ENCODE measurements at places on chromosomes 2 and 18. TPM values are rescaled to one million over a fixed set of nuclear protein-coding genes. Genes with fewer than 3 reads are reported as not detected.

The PLGLB1 gene
- 14.0 TPM for total RNA-seq

The MYCN gene
- not detected for total RNA-seq

The PRSS56 gene
- total RNA-seq, result not detected

The TLX2 gene
- 0.69 TPM for total RNA-seq

DNA sequence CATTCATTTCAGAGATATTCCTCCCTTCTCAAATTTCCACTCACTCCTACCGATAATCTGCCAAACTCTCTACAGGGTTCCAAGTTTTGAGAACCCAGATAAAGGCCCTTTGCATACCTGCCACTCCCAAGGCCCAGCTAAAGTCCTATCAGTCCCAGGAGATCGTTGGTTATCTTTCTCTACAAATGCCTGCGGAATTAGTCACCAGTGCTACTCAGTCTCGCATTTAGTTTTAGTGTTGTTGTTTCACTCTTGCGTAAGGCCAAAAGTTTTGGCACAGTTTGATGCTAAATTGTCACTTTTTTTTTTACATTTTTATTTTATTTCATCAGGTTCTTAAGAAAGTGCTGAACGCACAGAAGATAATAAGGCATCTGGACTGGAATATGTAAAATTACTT lies 29.2 kb upstream of the SETBP1 start:
- DNase-seq, result no peak
- H3K36me3 ChIP-seq, result no peaks in the 10 kb centered on the region
- H3K4me3 ChIP-seq, result no peak overlapping the region
- H3K27me3 ChIP-seq, result peaks cover 10% of the 10 kb centered on the region
- H3K27ac ChIP-seq, result no peak overlapping the region

- no peaks in the 10 kb centered on the region for H3K36me3 ChIP-seq
- H3K4me1 ChIP-seq, result peaks cover 7% of the 10 kb centered on the region
- DNase-seq, result peak; percentile 71
Measured at GRCh38 chr2:64454386-64455332, 697 bp downstream of the LGALSL start.

DNA sequence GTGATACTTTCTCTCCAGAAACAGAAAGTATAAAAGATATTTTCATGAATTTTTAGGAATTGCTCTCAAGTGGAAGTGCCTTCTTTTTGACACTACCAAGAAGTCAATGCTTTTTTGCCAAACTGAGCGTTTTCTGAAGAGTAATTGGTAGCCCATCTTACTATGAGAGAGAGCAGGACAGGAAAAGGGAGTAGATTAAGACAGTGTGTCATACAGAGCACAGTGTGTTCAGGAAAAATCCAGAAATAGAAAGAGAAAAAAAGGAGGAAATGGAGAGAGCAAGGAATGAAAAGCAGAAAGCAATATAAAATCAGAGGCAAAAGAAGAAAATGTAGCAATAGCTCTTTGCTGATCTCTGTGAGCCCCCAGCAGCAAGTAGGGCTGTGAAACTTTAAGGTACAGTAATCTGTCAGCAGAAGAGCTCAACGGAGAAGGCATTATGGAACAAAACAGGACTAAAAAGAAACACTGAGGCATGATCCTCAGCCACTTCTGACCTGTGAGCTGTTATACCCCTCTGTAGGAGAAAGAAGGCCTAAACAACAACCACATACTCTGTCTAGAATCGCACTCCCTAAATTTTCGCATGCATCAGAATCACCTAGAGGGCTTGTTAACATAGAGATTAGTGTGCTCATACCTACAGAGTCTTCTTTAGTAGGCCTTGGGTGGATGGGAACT lies 15.0 kb upstream of the PGAP1 start:
- peaks cover 5% of the 10 kb centered on the region for H3K4me1 ChIP-seq
- peaks cover 2% of the 10 kb centered on the region for H3K36me3 ChIP-seq

- H3K27me3 ChIP-seq, result no peaks in the 10 kb centered on the region
- no peak overlapping the region for H3K27ac ChIP-seq
- H3K36me3 ChIP-seq, result no peaks in the 10 kb centered on the region
- no peak overlapping the region for H3K4me3 ChIP-seq
Measured at GRCh38 chr2:154261473-154262027, 389.8 kb downstream of the GALNT13 start.

DNA sequence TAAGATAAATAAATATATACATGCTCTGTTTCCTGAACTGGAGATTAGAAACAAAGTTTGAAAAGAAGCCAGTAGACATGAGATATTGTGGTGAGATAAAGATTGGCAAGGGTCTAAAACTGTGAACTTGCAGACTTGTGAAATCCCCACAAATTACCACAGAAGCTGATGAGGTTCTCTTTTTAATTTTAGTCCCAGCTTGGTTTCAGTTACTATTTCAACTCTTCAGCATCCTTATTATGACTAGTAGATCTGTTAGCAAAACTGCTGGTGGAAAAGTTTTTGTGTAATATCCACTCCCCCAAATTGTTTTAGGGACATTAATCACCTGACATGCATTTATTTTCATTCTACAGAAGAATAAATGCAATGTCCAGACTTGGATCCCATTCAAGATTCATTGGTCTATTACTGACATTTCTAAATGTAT lies 20.8 kb downstream of the RASGRP3 start:
- peaks cover 35% of the 10 kb centered on the region for H3K4me1 ChIP-seq
- H3K36me3 ChIP-seq, result peaks cover 19% of the 10 kb centered on the region

- no peaks in the 10 kb centered on the region for H3K27me3 ChIP-seq
- H3K36me3 ChIP-seq, result no peaks in the 10 kb centered on the region
- H3K27ac ChIP-seq, result no peak overlapping the region
- no peak overlapping the region for H3K4me3 ChIP-seq
Measured at GRCh38 chr2:85662899-85663593, 5.0 kb downstream of the SFTPB start.

DNA sequence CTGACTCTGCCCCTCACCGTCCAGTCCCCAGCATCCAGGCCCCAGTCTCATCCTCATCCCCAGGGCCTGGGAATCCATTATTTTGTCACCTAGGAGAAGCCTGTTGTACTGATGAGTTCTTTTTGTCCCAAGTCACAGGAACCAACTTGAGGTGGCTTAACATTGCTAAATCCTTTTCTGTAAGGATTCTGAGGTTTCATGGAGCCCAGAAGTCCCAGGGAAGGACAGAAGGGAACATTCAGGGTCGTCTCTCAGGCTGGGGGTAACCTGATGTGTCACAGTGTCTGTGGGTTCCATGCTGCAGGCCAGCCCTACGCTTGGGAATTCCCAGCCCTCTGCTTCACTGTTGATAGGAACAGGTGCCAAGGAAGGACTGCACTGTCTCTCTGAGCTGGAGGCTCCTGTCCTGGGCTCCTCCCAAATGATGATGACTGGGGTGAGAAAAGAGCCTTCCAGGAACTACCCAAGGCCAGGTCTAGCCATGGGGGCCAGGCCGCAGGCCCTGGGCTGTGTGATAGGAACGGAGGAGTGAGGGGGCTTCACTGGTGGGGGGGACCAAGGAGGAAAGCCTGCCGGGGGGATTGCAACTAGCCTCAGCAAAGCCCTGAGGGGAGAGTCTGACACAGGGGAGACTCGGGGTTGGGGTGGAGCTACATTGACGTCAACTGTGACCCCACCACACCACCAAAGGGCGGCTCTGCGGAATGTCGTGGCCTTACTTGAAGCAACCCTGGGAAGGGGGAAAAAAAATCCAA lies 145.7 kb downstream of the SMAD7 start:
- peaks cover 5% of the 10 kb centered on the region for H3K36me3 ChIP-seq
- peaks cover 41% of the 10 kb centered on the region for H3K4me1 ChIP-seq
- peak overlapping the region; percentile 32 for H3K27ac ChIP-seq

DNA sequence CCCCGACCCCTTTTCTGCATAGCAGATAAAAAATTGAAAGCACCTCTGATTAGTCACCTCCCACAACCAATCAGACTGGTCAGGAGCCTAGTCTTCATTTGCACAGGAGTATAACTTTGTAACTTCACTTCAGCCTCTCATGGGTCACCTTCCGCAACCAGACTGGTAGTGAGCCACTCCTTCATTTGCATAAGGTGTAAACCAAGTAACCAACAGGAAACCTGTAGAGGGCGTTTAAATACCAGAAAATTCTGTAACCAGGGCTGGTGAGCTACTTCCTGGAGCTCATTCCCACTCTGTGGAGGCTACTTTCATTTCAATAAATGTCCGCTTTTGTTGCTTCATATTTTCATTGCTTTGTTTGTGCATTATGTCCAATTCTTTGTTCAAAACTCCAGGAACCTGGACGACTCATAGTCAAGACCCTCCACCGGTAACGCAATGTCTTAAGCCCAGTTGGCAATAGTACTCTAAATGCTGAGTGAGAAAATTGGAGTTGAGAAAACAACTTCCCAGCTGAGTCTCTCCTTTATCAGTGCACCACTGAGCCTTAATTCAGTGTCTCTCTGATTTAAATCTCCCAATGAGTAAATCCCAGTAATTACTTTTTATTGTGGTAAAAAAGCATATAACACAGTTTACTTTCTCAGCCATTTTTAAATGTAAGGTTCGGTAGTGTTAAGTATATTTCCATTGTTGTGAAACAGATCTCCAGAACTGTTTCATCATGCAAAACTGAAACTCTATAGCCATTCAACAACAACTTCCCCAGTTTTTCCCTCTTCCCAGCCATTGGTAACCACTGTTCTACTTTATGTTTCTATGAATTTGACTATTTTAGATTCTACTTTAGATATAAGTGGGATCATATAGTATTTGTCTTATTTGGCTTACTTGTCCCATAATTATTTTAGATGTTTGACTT lies 392.7 kb upstream of the SLC8A1 start:
- H3K4me3 ChIP-seq, result no peak overlapping the region
- H3K27ac ChIP-seq, result no peak overlapping the region
- no peaks in the 10 kb centered on the region for H3K27me3 ChIP-seq
- no peak for DNase-seq

GRCh38 chr2:37080689-37081088 lies 3.5 kb downstream of the HEATR5B start:
- peak overlapping the region; percentile 44 for H3K27ac ChIP-seq
- peaks cover 28% of the 10 kb centered on the region for H3K4me1 ChIP-seq
- no peak for DNase-seq
- H3K36me3 ChIP-seq, result peaks cover 30% of the 10 kb centered on the region

DNA sequence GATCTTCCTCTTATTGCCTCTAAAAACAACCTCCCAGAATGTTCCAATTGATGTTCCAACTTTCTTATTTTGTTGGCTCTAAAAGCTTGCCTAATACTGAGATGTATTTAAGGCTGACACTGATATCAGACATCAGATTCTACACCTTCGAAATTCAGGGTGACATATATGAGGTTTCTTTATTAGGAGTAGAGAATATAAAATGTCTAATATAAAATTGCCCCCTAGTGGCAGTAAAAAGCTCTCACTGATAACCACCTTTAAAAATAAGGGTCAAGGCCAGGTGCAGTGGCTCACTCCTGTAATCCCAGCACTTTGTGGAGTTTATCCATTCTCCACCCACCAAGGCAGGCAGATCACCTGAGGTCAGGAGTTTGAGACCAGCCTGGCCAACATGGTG lies 789.7 kb upstream of the SLC39A10 start:
- no peaks in the 10 kb centered on the region for H3K36me3 ChIP-seq
- H3K27me3 ChIP-seq, result peaks cover 4% of the 10 kb centered on the region
- no peak overlapping the region for H3K27ac ChIP-seq
- no peak overlapping the region for H3K4me3 ChIP-seq
- DNase-seq, result no peak

- H3K27ac ChIP-seq, result no peak overlapping the region
- no peaks in the 10 kb centered on the region for H3K4me1 ChIP-seq
- H3K4me3 ChIP-seq, result no peak overlapping the region
- DNase-seq, result no peak
Measured at GRCh38 chr2:55403256-55403998, 16.2 kb downstream of the CCDC88A start.

DNA sequence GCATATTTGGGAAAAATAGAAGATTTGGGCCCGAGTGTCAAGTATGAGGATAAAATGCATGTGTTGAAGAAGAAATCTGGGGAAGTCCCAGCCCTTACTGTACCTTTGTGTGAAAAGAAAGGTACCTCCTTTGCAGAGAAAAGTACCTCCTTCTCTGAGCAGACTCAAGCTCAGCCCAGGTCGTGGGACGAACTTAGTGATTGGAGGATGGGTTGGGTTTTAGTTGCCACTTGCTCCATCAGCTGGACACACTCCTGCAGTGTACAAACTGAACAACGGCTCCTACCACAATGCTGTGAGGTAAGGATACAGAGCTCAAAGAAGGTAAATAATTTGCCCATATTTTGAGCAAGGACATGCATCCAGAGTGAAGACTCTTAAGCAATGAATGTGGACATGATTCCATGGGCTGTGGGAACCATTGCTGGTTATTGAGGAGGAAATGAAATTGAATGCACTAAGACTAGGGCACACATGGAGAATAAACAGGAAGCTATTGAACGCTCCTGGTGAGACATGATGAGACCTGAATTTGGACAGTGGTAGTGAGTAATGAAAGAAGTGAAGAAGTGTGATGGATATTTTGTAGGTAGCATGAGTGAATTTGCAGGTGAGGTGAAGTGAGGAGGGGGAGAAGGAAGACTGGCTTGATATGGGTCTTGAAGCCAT lies 49.8 kb upstream of the IL1RL1 start:
- H3K27ac ChIP-seq, result peak overlapping the region; percentile 10
- H3K36me3 ChIP-seq, result peaks cover 37% of the 10 kb centered on the region
- no peak overlapping the region for H3K4me3 ChIP-seq
- no peaks in the 10 kb centered on the region for H3K27me3 ChIP-seq

- H3K27me3 ChIP-seq, result peaks cover 70% of the 10 kb centered on the region
- peaks cover 1% of the 10 kb centered on the region for H3K4me1 ChIP-seq
- DNase-seq, result no peak
- no peak overlapping the region for H3K4me3 ChIP-seq
- H3K36me3 ChIP-seq, result no peaks in the 10 kb centered on the region
Measured at GRCh38 chr2:85745619-85746018, 8.2 kb upstream of the ATOH8 start.

DNA sequence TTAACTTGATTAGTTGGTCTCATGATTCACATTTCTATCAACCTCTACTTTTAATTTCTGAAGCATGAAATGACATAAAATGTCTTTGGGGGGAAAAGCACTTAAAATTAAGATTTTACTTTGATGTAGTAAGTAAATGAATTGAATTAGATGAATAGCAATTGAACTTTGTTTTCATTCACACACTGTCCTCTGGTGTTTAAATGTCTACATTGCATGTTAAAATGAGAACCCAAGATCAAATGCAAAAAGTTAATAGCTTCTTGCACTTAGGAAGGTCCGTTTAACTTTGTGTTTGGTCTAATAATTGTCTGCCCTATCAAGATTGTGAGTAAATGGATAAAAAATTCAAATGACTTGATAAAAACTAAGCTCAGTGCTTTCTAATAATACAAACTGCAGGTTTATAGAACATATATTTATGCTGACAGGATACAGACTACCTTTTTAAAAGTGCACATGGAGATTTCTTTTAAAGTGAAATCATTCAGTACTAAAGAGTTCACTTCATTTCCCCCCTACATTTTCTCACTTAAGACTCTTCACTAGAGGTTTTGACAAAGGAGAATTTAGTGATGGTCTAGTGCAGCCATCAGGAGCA lies 156.2 kb upstream of the NABP1 start:
- DNase-seq, result no peak
- H3K27ac ChIP-seq, result no peak overlapping the region
- H3K27me3 ChIP-seq, result peaks cover 22% of the 10 kb centered on the region
- no peaks in the 10 kb centered on the region for H3K4me1 ChIP-seq
- H3K36me3 ChIP-seq, result no peaks in the 10 kb centered on the region

Measured in activated naive CD8-positive, alpha-beta T cell treated with anti-CD3 and anti-CD28 coated beads, Interleukin-2, amount 10 ng/mL, durations not matched to agents 7 days and 5 days (primary cell).